ENCODE measurements at places on chromosomes 3 and 15. TPM values are rescaled to one million over a fixed set of nuclear protein-coding genes. Genes with fewer than 3 reads are reported as not detected.

DNA sequence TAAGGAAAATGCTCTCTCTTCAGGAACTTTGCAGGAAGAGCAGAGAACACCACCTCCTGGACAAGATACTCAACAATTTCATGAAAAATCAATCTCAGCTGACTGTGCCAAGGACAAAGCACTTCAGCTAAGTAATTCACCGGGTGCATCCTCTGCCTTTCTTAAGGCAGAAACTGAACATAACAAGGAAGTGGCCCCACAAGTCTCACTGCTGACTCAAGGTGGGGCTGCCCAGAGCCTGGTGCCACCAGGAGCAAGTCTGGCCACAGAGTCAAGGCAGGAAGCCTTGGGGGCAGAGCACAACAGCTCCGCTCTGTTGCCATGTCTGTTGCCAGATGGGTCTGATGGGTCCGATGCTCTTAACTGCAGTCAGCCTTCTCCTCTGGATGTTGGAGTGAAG, 200.5 kb downstream of the AKAP13 start:
- no peak for DNase-seq

DNA sequence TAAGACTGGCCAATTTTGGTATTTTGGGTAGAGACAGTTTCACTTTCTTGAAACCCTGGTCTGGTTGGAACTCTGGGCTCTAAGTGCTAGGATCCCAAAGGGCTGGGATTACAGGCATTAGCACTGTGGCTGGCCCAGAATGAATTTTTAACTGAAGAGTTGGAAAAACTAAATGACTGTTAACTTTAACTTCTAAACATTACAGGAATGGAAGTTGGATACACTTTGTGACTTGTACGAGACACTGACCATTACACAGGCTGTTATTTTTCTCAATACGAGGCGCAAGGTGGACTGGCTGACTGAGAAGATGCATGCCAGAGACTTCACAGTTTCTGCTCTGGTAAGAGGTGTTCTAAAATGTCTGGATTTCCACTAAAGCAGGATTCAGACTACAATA, 3.5 kb downstream of the EIF4A2 start:
- no peak for DNase-seq

DNA sequence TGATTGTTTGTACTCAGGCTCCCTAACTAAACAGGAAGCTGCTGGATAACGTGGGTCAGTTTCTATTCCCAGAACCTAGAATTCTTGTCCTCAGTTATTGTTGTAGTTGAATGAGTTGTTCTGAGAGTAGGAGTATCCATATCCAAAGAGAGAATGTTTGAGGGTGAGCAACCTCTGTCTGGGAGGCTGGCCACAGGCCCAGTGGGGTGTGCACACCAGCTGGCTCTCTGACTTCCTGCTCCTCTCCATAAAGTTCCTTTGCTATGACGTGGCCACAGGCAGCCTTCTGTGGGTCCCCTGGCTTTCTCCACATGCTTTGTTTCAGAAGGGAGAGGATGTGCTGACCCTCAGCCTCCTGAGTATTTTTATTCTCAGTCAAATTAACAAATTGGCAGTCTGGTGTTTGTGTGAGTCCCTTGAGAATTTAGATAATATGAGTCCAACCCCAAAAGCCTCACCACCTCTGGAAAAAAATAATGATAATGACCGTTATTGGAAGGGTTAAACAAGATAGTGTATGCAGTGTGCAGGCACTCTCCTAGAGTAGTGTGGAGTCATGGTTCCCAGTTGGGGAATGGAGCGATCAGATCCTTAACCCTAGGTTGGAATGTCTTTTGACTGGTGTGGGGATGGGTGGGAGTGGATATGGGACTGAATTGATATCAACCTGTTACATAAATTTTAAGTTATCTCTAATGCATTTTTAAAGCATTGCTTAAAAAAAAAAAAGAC, 47.6 kb upstream of the MED12L start:
- no peak for DNase-seq

- no peak for DNase-seq
Measured at GRCh38 chr15:87118846-87119245, 1039.2 kb downstream of the AGBL1 start.

Gene BFSP2
- not detected for polyA plus RNA-seq

GRCh38 chr3:24033818-24034217, 88.7 kb downstream of the NR1D2 start:
- no peak for DNase-seq

Gene HDC
- not detected for polyA plus RNA-seq

- no peak for DNase-seq
Measured at GRCh38 chr3:14275962-14276909, 97.6 kb downstream of the LSM3 start.

GRCh38 chr3:10389339-10389738, 68.4 kb upstream of the SEC13 start:
- no peak for DNase-seq

DNA sequence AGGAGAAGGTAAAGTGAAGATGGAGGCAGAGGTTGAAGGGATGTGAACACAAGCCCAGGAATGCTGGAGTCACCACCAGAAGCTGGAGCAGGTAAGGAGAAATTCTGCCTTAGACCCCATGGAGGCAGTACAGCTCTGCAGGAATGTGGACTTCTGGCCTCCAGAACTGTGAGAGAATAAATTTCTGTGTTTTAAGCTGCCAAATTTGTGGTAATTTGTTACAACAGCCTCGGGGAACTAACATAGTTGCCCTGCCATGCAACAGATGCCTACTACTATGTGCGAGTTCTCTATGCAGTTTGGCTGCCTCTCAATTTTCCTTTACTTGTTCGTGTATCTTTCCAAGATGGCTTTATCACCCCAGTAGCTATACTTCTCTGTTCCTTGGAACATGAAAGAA, 394.1 kb downstream of the TUSC7 start:
- no peak for DNase-seq

GRCh38 chr15:48360841-48361240, 29.6 kb downstream of the DUT start:
- DNase-seq = no peak

DNA sequence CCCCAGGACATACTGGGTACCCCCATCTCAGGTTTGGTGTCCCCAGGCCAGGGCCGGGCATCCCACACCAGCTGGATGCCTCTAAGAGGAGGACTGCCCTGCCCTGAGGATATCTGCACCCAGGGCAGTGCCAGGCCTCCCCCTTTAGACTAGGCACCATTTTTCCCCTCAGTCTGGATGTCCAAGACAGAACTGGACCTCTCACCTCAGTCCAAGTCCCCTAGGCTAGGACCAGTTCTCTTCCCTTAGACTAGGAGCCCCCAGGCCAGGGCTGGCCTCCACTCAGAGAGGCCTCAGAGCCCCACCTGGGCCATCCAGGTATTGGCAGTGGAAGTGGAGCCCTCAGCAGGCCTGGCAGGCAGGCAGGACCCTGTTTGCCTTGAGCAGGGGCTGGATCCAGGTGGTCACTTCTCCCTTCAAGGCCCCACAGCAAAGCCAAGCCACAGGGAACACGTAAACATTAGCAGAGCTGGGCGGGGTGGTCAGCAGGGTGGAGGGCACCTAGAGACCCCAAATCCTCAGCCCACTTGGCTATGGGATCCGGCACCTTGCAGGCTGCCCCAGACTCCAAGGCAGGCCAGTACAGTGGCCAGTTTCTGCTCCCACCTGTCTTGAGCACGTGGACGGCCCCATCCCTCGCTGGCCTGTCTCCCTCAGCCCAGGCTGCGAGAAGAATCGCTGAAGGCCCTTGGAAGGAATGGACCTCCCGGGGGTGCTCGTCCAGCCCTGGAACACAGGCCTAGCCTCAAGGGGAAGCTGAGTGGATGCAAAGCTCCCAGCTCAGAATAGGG, 28.3 kb downstream of the PTH1R start:
- DNase-seq = peak; percentile 18

- DNase-seq = peak; percentile 43
Measured at GRCh38 chr15:33234020-33234461, 39.5 kb upstream of the FMN1 start.

Gene WDR93
- 0.57 TPM for polyA plus RNA-seq

Gene GABRG3
- not detected for polyA plus RNA-seq

GRCh38 chr15:57215326-57215725, 161.0 kb upstream of the CGNL1 start:
- DNase-seq = no peak

GRCh38 chr3:123769356-123769743, 114.8 kb downstream of the MYLK start:
- no peak for DNase-seq

Gene SH2D7
- polyA plus RNA-seq = not detected

DNA sequence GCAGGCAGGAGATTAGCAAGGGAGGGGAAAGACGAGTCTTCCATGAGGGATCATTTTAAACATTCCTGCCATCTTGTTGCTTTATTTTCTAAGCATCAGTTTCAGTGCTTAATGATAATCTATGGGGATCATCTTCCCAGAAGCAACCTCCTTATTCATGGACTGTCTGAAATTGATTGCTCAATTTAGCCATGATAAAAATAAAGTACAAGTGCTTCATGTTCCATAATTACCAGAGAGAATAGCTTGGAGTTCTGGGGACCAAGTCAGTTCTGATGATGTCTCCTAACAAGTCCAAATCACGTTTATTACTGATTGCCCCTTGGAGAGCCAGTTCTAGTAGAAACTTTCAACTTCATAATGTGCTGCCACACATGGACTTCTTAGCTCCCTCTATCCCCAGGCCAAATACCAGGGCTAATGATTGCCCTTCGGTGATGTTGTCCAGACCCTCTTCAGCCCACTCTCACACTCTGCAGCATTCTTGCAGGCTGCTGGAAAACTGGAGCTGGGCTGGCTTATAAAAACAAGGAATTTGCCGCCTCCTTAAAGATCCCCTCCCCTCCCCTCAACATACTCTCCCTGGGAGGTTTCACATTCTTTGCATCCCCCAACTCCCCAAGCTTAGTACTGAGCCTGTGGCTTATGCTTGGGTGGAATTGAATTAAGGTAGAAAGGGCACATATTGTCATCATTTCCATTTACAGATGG, 222.1 kb upstream of the ADAMTS9 start:
- DNase-seq = no peak

DNA sequence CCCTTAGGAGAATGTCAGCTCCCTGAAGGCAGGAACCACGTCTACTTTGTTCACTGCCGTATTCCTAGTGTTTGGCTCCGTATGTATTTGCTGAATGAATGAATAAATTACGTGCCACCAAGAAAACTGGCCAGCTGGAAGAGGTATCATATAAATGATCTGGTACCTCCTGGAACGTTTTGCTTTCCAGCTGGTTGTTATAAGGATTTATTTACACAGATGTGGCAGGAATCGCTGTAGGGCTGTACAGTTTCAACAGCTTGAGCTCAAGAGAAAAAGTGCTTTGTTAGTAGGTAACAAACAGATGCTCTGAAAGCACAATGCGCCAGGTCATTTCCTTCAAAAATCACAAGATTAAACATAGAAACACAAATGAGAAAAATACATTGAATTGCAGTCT, 108.8 kb upstream of the ATP2B2 start:
- peak; percentile 49 for DNase-seq

GRCh38 chr15:81937189-81937588, 108.6 kb downstream of the MEX3B start:
- DNase-seq = no peak

Gene MEGF11
- polyA plus RNA-seq = 0.03 TPM

- no peak for DNase-seq
Measured at GRCh38 chr3:60225848-60226247, 1025.4 kb downstream of the FHIT start.

GRCh38 chr3:172305552-172305951, 142.7 kb downstream of the GHSR start:
- no peak for DNase-seq

Gene RTP4
- 0.16 TPM for polyA plus RNA-seq

DNA sequence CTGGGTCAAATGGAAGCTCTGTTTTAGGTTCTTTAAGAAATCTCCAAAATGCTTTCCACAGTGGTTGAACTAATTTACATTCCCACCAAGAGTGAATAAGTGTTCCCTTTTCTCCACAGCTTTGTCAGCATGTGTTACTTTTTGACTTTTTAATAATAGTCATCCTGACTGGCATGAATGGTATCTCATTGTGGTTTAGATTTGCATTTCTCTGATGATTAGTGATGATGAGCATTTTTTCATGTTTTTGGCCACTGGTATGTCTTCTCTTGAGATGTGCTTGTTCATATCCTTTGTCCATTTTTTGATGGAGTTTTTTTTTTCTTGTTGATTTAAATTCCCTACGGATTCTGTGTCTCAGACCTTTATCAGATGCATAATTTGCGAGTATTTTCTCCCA, 745.0 kb upstream of the BCHE start:
- DNase-seq = no peak

- DNase-seq = no peak
Measured at GRCh38 chr3:172581757-172582166, 58.5 kb upstream of the TNFSF10 start.

DNA sequence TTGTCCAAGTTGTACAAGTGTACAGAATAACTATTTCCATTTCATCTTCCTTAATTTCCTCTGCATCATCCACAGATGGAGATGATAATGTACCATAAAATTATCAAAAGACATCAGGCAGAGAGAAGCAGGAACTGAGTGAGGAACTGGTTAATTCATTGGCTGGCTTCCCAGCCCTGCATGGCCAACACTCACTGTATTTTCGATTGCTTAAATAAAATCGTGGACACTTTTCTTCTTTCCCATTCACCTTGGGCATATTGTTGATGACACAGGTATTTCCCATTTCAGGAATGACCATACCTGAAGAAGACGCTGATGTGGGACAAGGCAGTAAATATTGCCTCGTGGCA, 144.2 kb upstream of the ABHD17C start:
- DNase-seq = no peak

Gene EPHB1
- polyA plus RNA-seq = 0.84 TPM

GRCh38 chr3:46549989-46550388, 16.1 kb downstream of the LRRC2 start:
- no peak for DNase-seq

DNA sequence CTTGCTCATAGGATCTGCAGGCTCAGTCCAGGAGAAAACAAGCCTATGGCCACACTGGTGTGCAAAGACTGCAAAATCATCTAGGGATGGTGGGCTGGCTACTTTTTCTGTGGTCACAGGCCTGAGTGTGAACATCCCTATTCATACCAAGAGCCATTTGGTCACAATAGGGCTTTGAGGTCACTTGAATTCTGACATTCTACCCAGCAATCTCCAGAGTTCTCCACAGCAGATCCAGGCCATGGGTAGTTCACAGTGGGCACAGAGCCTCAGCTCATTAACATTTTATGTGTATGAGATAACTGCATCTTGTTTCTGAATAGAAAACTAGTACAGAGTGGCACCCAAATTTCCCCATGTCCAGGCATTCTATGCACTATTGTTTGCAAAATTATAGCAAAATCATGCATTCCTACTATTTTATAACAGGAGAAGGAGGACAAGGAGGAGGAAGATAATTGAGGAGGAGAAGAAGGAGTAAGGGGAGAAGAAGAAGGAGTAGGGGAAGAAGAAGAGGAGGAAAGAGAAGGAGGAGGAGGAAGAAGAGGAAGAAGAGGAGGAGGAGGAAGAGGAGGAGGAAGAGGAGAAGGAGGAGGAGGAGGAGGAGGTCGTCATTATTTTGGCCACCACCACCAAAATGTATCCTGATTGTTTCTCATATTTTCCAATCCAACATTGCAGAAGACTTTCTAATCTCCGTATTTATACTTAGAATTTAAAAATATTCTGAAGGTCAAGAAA, 129.0 kb downstream of the SEMA6D start:
- no peak for DNase-seq
